ENCODE measurements at places on chromosomes 5 and 9. TPM values are rescaled to one million over a fixed set of nuclear protein-coding genes. Genes with fewer than 3 reads are reported as not detected.
A peak's percentile ranks its signal among the peaks of the same experiment; 100 is the strongest.

- DNase-seq, result no peak
Observed at GRCh38 chr5:169279125-169279524, 21.8 kb downstream of the SLIT3 start.

GRCh38 chr5:102649731-102650130 lies 105.4 kb upstream of the PAM start:
- DNase-seq, result no peak

DNA sequence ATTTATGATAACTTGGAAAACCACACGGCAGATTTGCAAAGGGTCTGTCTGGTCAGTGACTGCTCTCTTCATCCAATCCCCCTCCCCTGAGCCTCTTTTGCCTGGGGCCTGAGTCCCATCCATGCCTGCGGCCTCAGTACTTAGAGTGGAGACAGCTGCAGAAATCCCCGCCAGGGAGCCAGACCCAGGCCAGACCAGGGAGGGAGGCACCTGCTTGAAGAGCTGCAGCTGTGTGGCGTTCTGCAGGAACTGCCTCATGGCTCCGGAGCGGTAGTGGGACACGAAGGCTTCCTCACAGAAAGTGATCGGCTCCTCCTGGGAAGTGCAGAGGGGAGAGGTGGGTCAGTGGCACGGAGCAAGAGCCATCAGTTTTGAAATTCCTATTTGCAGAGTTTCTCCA lies 101.6 kb downstream of the CRB2 start:
- no peak for DNase-seq

GRCh38 chr5:139140591-139141071 lies 57.5 kb downstream of the SIL1 start:
- no peak for DNase-seq

GRCh38 chr9:106174346-106174745 lies 480.0 kb downstream of the TMEM38B start:
- DNase-seq, result no peak

Gene TSLP
- 0.73 TPM for total RNA-seq

DNA sequence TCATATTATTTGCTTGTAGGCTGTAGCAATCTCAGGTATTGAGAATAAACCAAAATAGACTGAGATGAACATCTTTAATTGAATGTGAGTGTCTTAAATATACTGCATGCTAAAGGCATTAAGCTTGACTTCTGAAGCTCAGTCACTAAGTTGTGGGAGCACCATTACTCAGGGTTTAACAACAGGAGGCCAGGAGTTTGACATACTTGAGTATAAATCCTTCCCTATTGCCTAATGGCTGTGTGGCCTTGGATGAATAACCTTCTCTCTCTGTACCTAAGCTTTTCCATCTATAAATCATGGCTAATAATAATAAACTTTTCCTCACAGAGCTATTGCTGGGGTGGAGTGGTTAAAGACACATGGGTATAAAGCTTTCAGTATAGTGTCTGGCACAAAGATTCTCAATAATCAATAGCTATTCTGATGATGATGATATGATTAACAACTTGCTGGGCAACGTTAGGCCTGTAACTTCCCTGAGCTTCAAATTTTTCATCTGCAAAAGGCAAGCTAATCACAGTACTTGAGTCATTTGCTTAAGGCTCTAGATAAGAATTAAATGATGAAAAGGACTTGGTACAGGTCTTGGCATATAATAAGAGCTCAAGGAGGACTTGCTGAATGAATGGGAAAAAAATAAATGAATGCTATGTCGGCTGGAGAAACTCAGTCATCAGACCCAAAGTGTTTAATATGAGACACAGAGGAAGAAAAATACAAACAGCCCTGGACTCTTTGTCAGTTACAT lies 174.0 kb upstream of the IL12B start:
- DNase-seq, result no peak

DNA sequence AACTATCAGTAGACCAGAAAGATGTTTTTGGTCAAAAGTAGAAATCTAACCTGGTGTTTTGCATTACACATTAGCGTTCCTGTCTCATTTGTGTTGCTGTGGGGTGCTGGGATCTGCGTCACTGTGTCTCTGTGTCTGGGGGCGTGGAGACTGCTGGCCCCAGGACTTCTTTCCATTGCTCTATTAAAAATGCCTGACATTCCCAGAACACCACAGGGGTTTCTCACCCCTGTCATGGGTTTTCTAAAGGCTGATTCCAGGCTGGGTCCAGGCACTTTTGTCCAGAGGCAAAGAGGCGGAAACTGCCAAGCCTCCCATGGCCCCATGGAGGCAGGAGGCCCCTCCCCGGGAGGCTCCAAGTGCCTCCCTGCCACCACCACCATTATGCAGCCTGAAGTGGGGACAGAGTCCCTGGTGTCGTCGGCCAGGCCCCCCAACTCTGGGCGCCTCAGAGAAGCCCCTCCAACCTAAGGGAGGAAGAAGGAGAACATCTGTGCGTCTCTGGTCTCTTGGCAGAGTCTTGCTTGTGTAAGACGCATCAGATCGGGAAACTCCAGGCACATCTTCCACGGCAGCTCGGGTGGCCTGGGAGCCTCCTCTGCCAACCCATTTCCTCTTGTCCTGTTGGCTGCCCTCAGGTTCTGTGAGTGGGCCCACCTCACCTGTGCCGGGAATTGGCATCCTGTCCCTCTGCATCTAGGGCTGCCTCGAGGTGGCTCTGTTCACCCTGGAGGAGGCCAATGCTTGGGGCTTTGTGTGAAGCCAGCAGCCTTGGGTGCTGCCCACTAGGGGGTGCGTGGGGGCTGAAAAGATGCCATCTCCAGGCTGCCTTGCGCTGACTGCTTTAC lies 13.8 kb upstream of the PLEKHG4B start:
- no peak for DNase-seq

Gene ARL10
- 11.4 TPM for total RNA-seq

DNA sequence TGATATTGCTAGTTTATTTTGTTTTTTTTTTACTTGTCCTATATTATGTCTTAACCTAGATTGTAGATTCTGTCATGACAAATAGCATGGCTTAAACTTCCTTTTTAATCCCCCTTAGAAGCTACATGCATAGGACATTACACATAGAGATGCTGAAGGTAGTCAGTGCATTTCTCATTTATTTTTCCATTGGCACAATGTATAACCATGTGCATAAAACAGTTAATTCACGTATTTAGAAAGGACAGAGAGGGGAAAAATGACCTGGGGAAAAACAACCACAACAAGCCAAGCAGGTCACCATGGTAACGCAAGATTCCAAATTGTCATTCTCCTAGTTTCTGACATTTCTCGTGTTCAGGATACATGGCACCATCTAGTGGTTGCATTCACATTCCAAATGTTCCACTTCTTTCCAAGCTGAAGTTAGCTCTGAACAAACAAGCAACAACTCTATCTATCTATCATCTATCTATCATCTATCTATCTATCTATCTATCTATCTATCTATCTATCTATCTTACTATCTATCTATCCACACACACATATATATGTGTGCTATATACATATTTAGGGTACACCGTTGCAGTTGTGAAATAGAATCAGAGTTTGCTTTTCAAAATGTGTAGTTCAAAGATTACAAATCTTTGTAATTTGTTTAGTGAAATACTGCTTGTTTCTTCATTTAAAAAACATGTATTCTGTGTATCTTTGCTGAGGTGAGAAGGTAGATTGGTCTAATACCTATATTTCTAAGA lies 487.2 kb upstream of the ST8SIA4 start:
- DNase-seq, result peak; percentile 14

Gene PCDHGA1
- total RNA-seq, result 1.2 TPM

DNA sequence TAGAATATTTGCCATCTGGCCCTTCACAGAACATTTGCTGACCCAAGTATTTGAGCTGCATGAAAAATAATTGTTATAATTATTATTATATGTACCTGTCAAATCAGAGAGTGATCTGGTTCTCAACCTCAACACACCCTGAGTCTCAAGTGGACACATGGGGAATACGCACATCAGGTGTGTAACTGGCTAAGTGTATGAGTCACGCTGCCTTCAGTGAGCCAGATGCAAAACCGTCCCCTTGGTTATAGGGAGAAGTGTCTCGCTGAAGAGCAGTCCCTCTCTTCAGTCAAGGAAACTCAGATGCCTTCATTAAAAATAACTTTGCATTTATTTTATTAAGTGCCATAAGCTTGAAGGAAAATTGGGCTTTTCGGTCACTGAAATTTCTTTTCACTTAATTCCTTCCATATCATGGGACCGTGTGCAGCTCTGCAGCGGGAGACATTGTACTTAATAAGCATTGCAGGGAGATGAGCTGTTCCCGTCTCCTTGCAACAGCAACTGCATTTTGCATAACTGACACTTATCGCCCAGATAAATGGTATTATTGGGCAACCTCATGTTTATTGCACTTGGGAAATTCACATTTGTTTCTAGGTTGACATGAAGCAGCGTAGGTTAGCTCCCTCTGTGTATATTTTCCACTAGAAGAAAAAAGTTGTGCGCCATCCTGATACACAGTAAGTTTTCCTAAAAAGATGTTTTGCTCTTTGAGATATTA lies 512.3 kb upstream of the DAP start:
- no peak for DNase-seq

DNA sequence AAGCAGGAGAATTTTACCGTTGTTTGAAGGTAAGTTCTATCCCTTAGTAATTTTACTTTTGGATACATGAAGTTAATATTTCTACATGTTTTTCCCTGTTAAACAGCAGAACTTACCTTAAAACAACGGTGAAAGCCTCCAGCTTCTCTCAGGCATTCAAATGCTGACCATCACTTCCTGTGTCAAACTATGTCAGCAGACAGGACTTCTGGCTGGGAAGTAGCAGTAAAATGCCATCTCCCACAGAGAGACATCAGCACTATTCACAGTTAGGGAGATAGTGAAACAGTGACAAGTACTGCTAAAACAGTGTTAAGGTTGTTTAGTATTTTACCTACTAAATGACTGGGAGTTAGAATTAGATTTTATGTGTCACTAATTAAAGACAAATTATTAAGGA lies 34.2 kb upstream of the GOLGA1 start:
- no peak for DNase-seq

Gene PTPRD
- total RNA-seq, result 69.6 TPM

DNA sequence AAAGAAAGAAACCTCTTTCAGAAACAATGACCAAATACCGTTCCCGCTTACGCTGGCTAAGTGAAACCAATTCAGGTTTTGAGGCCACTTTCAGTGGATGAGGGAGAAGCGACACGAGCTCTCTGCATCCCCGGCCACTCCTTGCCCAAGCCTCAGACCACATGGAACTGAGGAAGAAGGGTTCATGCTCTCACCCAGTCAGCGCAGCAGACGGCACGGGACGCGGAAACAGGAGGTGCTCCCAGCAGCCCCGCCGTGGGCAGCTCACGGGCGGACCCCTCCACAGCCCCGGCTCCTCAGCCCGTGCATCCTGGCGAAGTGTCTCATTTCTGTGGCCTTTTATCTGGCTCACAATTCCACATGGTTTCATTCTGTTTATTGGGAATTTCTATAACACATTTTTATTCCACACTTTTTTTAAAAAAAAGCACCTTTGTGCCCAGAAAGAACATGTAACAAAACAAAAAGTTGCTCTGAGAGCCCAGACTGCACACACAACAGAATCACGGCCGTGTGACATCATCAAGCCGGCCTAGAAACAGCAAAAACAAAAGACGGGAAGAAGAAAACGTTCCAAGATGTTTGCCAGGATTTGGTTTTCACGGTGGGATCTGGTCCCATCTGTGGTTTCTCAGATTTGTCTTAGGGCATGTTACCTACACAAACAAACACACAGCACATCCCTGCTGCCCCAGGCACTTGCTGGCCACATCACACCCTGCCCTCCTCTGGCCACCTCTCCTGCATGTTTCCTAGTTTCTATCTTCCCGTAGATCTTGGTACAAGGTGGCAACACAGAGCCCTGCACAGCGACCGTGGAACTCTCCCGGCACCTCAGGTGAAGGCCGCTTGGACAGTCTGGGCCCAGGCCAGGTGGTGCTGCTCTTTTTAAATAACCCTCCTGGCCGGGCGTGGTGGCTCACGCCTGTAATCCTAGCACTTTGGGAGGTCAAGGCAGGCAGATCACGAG lies 16.2 kb downstream of the QSOX2 start:
- DNase-seq, result no peak

Gene PRDM9
- not detected for total RNA-seq

GRCh38 chr5:142063878-142064331 lies 44.7 kb upstream of the NDFIP1 start:
- peak; percentile 44 for DNase-seq

- no peak for DNase-seq
Observed at GRCh38 chr5:3143382-3143781, 391.9 kb upstream of the IRX2 start.

GRCh38 chr5:81213070-81213469 lies 20.1 kb upstream of the CKMT2 start:
- no peak for DNase-seq

DNA sequence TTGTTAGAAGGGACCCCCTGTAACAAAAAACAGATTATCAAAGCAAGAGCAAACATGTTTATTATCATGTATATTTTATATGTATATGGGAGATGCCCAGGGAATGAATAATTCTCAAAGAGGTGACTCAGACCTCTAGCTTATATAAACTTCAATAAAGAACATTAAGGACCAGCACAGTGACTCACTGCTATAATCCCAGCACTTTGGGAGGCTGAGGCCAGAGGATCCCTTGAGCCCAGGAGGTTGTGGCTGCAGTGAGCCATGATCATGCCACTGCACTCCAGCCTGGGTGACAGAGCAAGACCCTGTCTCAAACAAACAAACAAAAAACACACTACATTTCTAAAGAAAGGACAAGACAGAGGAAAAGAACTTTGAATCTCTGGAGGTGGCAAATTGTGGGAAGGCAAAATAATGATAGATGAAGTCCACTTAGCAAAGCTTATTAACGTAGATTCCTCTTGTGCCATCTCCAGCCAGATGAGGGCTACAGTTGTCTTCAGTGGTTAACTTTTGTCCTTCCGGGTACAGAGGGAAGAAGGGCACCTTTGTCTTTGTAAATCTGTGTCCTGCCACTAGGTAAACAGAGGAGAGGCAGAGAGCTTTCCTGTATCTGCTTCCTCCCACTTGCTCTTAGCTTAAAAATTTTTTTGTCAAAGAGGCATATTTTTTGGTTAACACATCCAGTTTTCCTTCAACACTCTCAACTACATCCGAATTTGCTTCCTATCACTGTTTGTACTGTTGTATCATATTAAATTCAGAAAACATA lies 7.5 kb upstream of the RFK start:
- no peak for DNase-seq

Gene FOXD1
- 7.9 TPM for total RNA-seq

Gene FBP1
- total RNA-seq, result 5.7 TPM

DNA sequence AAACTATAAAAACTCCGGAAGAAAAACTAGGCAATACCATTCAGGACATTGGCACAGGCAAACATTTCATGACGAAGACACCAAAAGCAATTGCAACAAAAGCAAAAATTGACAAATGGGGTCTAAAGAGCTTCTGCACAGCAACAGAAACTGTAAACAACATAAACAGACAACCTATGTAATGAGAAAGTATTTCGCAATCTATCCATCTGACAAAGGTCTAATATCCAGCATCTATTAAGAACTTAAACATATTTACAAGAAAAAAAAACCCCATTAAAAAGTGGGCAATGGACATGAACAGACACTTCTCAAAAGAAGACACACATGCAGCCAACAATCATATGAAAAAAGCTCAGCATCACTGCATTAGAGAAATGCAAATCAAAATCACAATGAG lies 498.6 kb downstream of the HINT1 start:
- no peak for DNase-seq

GRCh38 chr5:59296317-59297264 lies 596.9 kb downstream of the PDE4D start:
- no peak for DNase-seq

Data from WTC11 (cell line).